Ammon's horn (tissue), 1 donor: ENCODE measurements at places on chromosomes 1 and 21.

DNA sequence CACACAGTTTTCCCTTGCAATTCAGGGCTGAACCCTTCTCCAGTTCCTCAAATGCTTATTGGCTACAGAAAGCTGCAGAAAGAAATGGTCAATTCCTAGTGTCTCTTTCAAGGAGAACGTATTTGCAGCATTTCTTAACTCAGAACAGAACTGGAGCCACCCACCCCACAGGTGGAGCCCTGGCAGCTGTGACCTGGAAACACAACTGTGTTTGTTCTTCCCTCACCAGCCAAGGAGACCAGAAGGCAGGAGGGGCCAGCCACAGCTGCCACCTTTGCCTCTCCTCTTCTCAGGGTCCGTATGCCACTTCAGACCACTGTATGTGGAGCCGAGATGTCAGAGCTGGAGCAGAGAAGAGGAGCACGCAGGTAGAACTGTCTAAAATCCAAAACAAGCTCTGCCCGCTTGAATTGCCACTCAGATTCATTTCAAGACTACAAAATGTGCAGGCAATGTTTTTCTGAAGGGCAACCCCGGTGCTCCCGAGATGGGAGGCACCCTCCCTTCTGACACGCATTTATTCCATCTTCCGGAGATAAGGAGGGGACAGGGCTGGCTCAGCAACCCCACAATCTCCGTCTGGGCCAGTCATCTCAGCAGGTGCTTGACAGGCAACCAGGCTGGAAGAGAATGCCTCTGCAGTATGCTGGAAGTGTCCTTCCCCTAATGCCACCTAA lies 16.7 kb downstream of the CD247 start:
- no peak for DNase-seq

DNA sequence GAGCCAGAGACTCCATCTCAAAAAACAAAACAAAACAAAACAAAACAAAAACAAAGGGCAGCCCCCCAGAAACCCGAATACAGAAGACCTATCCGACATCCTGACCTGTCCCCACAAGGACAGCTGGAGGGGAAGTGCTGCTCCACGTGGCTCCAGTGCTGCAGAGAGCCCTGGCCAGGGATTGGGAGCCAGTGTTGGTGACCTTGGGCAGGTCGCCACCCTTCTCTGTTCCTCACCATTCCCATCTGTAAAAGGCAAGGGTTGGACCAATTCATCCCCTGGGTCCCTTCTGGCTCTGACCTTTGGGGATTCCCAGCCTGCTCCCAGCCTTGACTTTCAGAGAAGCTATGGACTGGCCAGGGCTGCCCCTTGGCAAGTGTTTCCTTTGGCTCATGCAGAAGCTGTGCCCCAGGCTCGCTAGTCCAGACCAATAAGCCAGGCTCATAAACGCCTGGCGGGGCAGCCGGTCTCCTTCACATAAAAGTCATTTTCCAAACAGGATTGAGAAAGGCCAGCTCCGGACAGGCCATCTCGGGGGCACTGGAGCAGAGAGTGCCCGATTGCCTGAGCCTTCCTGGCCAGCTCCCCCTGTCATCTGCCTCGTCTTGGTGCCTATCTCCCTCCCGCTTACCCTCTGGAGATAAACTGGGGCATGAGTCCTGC lies 20.0 kb upstream of the PADI1 start:
- no peak for DNase-seq

GRCh38 chr21:44433791-44434567 lies 21.3 kb upstream of the LRRC3 start:
- DNase-seq = no peak

- no peak for DNase-seq
These were observed 164.4 kb upstream of the ZRANB2 start for GRCh38 chr1:71245246-71245645.

DNA sequence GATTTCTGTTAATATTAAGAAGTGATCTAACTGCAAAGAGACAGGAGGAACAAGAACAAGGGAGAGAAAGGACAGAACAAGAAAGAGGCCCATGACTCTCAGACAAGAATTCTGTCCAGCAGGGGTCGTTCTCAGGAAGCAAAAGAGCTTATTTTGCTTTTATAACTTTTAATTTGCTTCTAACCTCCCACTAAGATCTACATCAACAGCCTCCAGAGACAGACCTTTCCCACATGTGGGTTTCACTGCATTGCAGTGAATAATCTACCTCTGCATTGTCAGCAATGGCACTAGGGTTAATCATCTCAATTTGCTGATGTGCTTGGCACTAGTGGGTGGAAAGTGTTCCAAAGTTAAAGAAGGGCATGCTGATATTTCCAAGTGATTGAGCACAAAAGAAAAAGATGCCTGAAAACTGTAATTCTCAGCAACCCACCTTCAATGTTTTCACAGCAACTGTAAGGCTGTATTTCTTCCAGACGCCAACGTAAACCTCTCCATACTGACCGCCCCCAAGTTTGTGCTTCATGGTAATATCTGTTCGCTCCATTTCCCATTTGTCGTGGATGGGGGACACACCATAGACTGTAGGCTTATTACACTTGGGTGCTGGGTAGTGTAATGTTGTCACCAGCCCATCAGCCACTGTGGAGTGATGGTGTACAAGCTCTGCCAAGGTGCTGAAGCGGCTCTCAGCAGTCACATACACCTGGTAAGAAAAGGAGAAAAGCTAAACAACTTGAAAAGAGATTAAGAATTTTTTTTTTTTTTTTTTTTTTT lies 39.5 kb downstream of the TOR3A start:
- peak; percentile 53 for DNase-seq

- no peak for DNase-seq
These were observed 13.3 kb downstream of the FCRL1 start for GRCh38 chr1:157806431-157807149.

GRCh38 chr1:32684167-32684811 lies 18.3 kb downstream of the SYNC start:
- peak; percentile 54 for DNase-seq

- no peak for DNase-seq
These were observed 12.7 kb downstream of the GPR3 start for GRCh38 chr1:27405074-27405473.

DNA sequence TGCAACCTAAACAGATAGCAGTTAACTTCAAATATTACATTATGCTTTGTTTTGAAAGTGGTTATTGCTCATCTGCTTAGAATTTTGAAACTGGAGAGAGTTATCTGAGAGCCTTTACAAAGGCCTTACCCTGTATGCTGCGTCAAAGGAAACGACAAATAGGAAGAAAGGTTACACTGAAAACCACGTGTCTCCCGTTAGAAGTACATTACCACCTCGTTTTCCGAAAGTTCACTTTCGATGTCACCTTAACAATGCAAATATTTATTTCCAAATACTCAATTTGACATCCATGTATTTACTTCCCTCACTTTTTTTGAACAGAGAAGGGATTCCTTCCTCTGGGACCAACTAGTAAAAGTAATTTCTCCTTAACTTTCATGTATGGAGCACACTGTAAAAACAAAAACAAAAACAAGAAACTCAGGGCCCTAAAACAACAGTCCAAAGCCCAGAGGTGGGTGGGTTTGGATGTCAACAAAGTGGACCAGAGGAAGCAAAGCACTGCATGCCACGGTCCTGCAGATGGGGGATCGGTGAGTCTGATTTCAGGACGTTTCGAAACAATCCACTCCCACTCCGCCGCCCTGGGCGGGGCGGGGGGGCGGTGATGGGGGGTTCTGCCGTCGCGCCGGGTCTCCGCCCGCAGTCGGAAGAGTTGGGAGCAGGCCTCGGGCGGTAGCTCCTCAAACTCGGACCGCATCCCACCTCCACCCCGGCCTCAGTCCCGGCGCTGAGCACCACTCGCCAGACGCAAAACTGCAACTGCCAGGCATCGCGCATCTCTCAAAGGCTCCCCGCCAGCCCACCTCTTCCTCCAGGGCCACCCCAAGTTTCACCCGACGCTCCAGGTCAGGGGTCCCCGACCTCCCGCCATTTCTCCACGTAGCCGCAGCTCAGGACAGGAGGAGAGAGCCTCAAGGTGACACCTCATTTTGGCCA lies 841 bp downstream of the ADSS2 start:
- DNase-seq = peak; percentile 44

DNA sequence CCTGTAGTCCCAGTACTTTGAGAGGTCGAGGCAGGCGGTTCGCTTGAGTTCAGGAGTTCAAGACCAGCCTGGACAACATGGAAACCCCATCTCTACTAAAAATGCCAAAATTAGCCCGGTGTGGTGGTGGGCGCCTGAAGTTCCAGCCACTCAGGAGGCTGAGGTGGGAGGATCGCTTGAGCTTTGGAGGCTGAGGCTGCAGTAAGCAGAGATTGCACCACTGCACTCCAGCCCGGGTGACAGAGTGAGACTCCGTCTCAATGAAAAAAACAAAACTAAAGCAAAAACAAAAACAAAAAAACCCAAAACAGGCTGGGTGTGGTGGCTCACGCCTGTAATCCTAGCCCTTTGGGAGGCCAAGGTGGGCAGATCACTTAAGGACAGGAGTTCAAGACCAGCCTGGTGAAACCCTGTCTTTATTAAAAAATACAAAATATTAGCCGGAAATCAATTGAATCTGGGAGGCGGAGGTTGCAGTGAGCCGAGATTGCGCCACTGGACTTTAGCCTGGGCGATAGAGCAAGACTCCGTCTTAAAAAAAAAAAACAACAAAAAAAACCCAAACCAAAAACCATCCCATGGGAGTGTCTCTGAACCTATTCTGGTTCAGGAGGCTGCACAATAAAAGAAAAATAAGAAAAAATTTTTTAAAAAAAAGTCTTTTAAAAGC lies 1.7 kb upstream of the CGN start:
- DNase-seq = no peak

GRCh38 chr1:159862557-159862956 lies at the start of gene VSIG8:
Gene VSIG8 (minus strand): TSS chr1:159862657. CDS start chr1:159862521, 136 bp downstream.
- DNase-seq = no peak

DNA sequence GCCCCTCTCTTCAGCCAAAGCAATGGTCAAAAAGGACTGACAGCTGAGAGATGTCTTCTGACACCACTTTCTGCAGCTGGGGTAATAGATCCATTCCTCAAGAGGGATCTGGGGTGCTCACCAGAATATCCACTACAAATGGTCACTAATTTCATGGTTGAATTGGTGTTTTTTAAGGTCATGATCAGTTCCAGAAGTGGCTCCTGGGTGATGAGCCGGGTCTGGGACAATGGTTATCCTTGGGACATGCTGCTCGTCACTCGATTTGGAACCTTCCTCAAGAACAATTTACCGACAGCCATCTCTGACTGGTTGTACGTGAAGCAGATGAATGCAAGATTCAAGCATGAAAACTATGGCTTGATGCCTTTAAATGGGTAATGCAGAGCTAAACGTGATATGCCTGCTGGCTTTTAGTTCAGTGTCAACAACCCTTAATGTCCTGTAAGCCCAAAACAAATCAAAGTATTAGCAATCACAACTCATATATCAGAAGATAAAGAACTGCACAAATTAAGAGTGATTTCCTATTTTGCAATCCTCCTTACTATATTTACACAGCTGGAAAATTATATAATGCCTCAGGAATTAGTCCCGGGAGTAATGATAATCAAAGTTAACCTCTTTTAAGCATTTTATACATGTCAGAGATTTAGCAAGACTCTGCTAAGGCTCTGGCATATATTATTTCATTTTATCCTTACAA lies 20.1 kb downstream of the FMO3 start:
- no peak for DNase-seq

- DNase-seq = no peak
These were observed 93.7 kb downstream of the NTMT2 start for GRCh38 chr1:170239445-170239844.

GRCh38 chr1:41446851-41447610 lies 37.5 kb downstream of the EDN2 start:
- DNase-seq = no peak

DNA sequence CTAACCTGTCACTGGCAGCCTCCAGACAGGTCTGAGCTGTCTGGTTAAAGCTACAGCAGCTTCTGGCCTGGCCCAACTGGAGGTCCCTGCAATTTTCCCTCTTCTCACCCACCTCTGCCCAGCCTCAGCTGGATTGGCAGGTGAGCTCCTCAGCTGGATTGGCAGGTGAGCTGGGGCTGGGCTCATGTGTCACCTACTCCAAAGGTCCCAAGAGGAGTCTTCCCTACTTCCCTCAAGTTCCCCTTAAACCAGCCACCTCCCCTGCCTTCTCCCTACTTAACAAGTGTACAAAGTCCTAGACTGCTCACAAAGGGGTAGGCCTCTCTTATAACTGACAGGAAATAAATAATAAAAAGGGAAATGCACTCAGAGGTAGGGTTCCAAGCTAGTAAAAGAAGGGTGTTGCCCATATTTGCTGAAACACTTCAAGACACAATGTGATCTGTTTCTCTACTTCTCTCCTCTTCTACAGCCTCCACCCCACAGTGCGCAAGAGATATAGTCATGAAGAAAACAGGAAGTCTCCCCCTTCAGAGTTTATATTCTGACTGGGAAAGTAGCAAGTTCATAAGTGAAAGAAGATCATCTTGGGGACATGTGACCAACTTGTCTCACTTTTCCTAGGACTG lies at the start of gene GPA33:
TSS of gene GPA33 (minus strand) at position 64 of the 629 bp plus-strand sequence. CDS start 90 bp downstream, outside the sequence.
- DNase-seq = peak; percentile 20

- DNase-seq = no peak
These were observed 765 bp upstream of the HIPK1 start for GRCh38 chr1:113928187-113928930.

DNA sequence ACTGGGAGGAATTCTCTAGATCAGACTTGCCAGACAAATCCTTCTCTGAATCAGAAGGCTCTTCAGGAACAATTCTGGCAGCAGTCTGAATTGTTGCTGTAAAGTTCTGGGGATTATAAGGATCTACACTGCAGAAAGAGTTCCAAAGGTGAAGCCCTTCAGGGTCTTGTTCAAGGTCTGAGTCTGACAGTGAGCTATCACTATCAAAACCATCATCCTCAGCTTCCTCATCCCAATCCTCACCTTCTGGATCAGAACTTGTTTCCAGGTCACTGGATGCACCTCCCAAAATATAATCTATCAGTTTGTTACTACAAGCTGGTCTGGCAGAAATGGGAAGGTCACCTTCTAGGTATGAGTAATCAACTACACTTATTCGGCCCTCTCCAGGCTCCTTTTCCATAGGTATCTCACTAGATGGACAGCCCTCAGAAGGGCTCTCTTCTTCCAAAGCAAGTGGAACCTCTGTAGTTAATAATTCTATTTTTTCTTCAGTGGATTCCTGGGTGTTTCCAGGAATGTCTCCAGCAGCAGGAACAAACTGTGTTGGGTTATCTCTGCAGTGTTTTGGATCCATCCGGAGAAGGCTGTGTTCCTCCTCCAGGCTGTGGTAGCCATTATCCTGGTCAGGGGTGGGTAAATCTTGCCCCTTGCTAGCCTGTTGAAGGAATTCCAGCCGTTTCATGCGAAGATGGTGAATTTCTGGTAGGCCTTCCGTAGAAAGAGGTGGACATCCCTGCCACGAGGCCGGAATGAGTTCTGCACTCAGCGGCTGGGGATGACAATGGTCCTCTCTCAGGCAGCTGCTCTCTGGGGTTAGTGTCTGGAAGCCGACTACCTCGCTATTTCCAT lies 1.6 kb downstream of the PPP1R15B start:
- no peak for DNase-seq

DNA sequence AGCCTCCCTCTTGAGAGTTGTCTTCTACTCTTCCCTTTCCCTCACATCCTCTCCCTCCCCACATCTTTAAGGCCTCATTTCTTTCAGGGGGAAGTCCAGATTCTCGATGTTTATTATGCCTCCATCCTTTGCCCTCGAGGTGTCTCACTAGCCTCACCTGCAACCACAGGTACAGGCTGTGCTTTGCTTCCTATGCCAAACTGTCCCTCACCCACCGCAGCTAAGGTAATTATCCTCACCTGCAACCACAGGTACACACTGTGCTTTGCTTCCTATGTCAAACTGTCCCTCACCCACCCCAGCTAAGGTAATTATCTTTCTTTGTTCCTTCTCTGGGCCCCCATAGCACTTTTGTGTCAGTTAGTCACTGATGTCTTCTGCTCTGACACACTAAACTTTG lies 328.1 kb upstream of the SNX7 start:
- DNase-seq = no peak
